ENCODE measurements at places on chromosomes 11 and 22.

- DNase-seq, result no peak
Measured at GRCh38 chr22:48635816-48636215, 1191.9 kb downstream of the BRD1 start.

- no peak for DNase-seq
Measured at GRCh38 chr11:10322830-10323792, 18.2 kb downstream of the ADM start.

- no peak for DNase-seq
Measured at GRCh38 chr11:78076733-78077403, 2.8 kb downstream of the NDUFC2 start.

GRCh38 chr11:76243193-76243956 lies 37.1 kb upstream of the WNT11 start:
- DNase-seq, result no peak

DNA sequence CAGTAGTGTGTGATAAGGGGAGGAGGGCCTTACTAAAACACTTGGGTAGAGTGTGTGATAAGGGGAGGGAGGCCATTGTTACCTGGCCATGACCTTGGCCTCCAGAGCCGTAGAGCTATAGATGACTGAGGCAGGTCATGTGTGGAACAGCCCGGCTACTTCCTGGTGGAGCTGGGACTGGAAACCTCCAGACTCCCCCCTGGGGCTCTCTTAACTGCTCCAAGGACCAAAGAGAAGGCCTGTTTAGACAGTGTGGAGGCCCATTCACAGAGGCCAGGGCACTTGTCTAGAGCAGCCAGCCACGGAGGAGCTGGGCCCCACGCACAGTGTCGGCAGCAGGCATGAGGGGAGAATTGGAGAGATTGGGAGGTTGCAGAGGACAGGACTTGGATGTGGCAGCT lies 12.5 kb upstream of the MICALL1 start:
- no peak for DNase-seq

DNA sequence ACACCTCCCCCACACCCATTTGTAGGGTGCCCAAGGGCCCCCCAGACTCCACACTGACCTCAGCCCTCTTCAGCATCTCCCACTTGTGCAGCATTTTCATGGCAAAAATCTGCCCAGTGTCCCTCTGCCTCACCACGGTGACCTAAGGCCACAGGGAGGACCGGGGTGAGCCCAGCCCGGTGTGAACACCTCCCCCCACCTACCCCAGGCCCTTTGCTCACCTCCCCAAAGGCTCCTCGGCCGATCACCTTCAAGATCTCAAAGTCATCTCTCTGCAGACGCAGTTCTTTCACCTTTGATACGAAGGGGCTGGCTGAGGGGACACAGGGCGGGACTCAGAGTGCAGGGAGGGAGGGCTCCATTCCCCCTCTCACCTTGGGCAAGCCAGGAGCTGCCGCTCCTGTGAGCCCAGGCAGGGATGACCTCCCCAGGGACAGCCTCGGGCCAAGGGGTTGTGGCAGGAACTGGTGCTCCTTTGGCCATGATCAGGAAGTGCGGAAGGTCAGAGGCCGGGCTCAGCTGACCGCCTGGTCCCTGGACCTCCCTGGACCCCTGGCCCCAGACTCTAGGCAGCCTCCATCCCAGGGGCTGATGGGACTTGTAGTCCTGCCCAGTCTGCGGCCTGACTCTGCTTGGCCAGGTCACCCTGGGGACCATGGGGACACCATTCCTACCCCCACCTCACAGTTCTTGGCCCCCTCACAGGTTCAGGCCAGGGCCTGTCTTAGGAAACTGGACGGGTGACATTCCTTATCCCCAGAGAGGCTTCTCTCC lies 2.7 kb downstream of the CDC42BPG start:
- DNase-seq, result no peak

DNA sequence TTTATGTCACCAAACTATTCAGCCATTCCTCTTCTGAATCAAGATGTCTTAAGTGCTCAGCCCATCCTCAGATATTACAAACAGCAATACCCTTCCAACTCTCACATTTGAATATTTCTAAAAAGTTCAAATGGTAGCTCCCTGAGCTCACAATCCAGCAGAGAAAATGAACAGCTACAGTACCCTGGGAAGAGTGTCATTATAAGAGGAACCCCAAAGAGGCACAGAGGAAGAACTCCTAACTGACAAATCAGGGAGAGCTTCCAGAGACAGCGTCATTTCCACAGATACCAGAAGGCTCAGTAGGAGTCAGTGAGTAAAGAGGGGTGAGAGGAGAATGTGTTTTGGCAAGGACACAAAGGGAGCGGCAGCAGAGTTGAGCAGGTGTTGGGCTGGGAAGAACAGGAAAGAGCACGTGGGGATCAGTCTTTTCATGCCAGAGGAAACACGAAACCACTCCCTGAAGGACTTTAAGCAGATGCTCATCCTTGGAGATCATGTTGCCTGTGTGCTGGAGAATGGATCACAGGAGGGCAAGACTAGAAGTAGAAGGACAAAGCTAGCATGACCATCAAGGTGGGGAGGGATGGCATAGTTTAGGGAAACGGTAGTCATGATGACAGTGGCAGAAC lies 4.3 kb downstream of the CLTCL1 start:
- no peak for DNase-seq

- no peak for DNase-seq
Measured at GRCh38 chr22:35021161-35021560, 44.8 kb upstream of the ISX start.

DNA sequence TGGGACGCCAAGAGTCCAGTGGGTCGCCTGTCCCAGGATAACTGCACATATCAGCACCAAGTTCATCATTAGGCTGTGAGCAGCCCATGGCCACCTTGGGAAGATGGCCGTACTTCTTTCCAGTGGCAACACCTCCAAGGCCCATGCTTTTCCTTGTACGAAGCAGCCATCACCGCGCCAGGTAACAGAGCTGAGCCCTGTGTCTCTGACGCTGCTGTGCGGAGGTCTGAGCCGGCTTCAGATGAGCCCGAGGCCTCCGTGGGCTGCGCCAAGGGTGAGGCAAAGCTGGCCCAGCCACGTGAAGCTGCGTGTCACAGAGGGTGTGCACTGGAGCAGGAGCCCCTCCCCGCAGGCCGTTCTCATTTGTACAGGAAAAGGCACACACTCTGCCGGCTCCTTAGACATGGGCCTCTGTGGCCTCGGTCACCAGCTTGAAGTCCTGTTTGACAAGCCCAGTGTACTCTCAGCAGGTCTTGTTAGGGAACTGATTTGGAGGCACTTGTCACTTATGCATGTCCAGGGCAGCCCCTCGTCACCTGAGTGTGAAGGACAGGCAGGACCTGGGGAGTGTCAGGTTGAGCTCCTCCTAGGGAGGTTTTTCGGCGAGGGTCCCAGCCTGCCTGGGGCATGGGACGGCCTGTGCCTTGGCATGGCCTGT lies 401.5 kb downstream of the TBC1D22A start:
- no peak for DNase-seq

- DNase-seq, result no peak
Measured at GRCh38 chr11:6655790-6656583, at the start of gene DCHS1. Gene DCHS1 (minus strand): TSS chr11:6655809. CDS start chr11:6641613, 14,196 bp downstream.

DNA sequence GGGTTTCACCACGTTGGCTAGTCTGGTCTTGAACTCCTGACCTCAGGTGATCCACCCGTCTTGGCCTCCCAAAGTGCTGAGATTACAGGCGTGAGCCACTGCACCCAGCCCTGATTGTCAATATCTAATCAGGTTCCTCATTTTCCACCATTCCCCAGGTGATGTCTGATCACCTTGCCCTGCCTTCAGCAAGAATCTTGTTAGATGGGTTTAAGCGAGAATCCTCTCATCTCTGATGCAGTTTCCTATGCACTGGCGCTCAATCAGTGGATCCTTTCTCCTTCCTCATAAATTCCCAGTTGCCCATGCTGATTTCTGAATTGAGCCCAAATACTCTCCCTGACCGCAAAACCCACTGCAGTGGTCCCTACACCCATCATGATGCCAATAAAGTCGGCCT lies 664 bp upstream of the ZC3H7B start:
- DNase-seq, result no peak

GRCh38 chr11:44972746-44973435 lies 22.2 kb upstream of the TP53I11 start:
- no peak for DNase-seq

DNA sequence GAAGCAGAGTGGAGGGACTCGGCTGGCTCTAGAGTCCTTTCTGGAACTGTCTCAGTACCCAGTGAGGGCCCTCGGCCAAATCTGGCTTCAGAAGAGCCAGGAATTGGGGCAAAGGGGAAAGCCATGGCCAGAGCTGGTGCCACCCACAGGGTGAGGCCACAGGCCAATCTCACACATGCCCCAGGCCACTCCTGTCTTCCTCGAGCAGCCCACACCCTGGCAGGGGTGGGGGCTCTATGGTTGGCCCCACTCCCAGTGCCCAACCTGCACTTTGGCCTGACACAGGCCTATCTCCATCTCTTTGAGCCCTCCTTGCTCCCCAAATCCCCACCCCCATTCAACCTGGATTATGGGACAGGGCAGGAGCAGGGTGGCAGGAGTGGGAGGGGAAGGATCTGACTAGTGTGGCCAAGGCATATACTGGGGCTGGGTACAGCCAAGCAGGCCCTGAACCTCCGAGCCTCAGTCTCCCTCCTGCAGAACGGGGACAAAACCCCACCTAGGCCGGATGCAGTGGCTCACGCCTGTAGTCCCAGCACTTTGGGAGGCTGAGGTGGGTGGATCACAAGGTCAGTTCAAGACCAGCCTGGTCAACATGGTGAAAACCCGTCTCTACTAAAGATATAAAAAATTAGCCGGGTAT lies 6.9 kb downstream of the TST start:
- DNase-seq, result no peak

GRCh38 chr22:46220921-46221320 lies 29.2 kb downstream of the CDPF1 start:
- DNase-seq, result no peak

DNA sequence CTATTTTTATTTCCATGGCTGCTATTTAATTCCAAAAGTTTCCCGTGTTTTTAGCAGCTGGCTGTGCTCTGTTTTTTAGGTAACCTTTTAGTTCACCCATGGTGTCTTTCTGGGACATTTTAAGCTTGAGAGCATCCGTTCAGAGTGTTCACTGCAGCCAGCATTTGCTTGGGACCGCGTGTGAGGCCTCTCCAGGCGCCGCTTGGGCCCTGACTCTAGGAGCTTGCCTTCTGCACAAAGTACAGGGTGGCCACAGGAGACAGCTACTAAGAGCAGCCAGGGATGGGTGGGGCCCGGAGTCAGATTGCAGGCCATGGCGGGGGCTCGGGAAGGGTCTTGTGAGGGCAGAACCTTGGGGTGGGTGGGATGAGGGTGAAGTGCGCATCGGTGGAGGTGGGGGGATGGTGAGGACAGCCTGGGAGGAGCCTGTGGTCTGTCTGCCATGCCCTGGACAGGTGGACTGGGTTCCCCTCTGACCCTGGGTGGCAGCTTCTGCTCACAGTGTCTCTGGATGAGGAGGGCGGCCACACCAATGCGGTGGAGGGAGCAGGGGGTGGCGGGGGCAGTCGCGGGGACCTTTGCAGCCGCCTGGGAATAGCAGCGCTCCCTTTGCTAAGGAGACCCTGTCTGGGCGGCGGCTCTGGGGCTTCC lies 288.1 kb downstream of the TBC1D22A start:
- DNase-seq, result no peak

DNA sequence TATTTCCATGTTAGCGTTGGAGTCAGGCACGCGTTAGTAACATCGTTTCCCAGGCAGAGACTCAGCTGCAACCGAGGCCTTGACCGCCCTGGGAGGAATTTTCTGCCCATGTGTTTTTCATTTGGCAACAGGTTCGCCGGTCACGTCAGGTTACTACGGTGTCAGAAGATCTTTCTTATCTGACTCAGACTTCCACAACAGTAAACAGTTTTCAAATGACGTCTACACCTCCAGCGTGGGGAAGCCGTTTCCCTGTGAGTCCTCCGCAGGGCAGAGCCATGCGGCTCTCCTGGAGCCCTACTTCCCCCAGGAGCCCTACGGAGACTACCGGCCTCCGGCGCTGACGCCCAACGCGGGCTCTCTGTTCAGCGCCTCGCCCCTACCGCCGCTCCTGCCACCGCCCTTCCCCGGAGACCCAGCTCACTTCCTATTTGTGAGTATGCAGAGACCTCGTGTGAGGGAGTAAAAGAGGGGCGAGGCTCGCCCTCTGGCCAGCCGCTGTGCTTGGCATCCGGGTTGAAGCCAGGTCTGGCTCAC lies 14.3 kb upstream of the POU2AF3 start:
- no peak for DNase-seq
